ENCODE measurements at places on chromosomes 12 and 14.

DNA sequence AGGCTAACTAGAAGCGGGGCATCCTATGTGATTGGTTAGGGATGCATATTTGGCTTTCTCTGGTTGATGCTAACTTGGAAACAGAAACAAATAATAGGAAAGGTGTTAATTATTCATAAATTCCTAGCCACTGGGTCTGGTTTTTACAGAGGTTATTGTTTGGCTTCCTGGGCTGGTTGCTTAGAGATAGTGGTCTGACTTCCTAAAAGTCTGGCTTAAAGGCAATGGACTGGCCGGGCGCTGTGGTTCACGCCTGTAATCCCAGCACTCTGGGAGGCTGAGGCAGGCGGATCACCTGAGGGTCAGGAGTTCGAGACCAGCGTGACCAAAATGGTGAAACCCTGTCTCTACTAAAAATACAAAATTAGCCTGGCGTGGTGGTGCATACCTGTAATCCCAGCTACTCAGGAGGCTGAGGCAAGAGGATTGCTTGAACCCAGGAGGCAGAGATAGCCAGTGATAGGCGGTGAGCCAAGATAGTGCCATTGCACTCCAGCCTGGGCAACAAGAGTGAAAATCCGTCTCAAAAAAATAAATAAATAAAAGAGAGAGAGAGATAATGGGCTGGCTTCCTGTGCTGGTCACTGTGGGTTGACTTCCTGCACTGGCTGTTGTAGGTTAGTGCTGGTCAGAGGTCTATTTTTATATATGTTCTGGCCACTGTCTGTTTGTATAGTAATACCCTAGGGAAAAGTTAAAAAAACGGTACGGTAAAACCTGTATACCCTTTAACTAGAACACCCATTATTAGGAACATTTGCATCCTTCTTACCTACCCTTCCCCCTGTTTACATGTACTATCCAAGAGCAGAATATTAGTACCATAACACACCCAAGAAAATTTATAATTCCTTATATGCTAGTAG is 24.1 kb downstream of the OR6S1 start:
- DNase-seq: no peak

DNA sequence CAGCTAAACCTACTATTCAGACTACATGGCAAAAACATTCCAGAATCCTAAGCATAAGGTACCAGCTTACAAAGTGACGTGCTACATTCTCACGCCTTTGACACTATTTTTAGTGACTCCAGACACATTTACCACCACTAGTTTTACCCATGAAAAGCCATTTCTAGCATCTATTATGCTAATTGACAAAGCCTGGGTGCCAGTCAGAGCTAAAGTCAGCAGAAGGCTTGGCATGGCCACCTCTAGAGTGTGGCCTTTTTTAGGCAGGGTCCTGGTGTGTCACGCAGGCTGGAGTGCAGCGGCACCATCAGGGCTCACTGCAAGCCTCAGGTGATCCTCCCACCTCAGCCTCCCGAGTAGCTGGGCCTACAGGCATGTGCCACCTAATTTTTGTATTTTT is 75.7 kb downstream of the NT5DC3 start:
- DNase-seq: no peak

DNA sequence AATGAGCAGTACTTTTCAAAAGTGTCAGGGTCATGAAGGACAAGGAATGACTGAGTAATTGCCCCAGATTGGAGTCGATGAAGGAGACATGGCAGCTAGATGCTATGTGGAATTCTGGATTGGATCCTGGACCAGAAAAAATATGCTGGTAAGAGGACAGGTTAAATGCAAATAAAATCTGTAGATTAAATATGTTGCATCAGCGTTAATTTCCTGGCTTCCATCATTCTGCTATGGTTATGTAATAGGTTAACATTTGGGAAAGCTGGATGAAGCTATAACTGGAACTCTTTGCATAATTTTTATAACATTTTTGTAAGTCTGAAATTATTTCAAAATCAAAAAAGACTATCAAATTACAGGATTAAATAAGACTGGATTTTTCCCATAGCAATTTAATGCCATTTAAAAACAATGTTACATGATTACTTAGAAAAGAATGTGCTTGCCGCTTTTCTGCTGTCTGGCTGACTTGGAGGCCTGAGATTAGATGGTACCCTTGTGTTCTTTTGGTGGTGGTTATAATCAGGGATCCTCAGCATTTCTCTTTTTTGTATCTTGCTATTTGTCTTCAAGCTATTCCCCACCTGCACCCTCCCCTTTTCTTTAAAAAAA is 65.1 kb downstream of the FBXW8 start:
- DNase-seq: no peak

DNA sequence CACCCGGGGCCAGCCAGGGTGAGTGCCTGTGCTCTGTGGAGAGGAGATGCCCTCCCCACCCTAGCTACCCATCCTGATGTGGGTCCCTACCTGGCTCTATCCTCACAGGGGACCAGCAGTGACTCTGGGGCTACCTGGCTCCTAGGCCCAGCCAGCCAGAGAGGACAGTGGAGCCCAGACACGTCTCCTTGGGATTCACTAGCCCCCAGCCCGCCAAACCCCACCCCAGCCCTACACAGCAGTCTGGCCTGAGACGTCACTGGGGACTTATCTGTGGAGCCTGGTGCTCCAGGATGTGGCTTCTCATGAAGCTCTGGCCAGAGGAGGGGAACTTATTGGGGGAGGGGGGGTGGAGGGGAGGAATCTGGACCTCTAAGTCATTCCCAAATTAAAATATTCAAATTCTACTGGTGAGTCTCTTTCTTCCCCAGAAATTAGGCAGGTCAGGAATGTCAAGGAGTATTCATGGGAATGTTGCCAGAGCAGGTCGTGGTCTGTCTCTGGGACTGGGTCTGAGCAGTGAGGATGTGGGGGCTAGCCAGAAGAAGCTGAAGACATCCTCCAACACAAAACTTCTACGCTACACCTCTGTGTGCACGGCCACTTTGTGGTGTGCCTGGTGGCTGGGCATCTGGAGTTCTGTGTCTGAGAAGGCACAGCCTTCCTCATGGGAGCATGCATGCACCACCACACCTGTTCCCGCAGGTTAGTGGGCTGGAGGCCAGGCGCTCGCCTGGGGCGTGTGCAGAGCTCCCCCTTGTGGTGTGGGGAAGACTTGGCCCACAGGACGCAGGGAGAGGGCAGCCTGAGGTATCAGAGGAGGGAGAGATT is 2.7 kb downstream of the CMTM5 start:
- peak; percentile 58 for DNase-seq

- DNase-seq: no peak
These were observed 52.4 kb downstream of the ARL6IP4 start for GRCh38 chr12:123032736-123033391.

- DNase-seq: no peak
These were observed 47.8 kb upstream of the PDE3A start for GRCh38 chr12:20320552-20320951.

DNA sequence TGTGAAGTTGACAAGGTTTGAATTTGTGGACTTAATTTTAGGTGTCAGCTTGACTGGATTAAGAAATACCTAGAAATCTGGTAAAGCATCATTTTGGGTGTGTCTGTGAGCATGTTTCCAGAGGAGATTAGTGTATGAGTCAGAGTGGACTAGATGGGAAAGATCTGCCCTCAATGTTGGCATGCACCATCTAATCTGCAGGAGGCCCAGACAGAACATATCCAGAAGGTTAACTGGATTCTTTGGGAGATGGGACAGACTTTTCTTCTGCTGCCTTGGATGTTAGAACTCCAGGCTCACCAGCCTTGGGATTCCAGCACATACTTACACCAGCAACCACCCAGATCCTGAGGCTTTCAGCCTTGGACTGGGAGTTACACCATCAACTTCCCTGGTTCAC is 14.1 kb downstream of the SGPP1 start:
- no peak for DNase-seq

- no peak for DNase-seq
These were observed at the start of gene RNASE7 for GRCh38 chr14:21041676-21042433. Gene RNASE7 (plus strand): TSS chr14:21042362. CDS start chr14:21042993, 631 bp downstream.

DNA sequence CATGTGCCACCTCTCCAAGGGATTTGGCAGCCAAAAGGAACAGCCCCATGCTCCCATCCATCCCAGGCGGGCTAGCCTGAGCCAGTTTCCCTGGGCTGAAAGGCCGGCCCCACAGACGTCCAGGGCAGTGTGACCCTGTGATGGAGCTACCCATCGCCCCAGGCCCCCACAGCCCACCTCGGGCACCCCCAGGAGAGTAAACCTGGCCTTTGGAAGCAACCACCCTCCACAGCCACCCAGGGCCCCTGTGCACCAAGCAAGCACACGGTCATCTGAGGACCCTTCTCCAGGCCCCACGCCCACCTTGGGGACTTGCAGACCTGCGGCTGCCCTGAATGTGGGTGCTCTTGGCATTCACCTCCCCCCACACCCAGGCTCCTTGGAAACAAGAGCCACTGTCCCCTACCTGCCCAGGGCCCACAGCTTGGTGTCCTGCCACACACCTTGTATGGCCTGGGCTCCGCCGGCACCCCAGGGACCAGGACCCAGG is 8.4 kb downstream of the AHNAK2 start:
- DNase-seq: no peak

GRCh38 chr14:31965735-31966598 is 111.1 kb upstream of the ARHGAP5 start:
- DNase-seq: no peak

DNA sequence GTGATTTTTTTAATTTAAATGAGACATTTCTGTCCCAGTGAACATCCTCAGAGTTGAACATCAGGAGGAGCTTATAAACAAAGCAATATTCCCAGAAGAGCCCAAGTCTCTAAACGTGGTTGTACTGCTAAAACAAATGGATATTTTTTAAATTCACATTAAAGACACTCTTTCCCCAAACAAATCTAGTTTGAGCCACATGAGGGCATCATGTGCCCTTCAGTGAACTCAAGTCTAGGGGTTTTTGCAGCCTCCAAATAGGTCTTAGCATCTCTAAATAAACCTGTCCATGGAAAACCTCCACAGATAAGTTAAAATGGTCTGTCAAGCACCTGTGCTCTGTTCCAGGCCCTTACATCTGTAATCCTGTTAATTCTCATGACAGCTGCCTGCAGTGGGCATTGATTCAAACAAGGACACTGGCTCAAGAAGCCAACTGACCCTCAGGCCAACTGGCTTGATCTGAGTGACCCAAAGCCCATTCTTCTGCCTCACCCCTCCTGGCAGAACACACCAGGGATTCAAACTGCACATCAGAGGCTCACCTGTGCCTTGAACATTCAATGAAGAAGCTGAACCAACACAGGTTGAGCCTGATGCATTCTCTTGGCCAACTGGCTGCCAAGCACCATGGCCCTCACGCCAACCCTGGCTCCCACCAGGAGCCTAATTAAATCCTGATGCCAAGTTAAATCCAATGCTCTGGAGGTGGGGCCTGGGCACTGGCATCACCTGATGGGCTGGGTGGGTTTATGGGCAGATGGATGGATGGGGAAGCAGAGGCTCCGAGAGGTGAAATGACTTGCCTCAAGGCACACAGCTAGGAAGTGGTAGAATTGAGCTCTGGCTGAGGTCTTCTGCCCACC is 8.6 kb downstream of the ISCU start:
- no peak for DNase-seq

DNA sequence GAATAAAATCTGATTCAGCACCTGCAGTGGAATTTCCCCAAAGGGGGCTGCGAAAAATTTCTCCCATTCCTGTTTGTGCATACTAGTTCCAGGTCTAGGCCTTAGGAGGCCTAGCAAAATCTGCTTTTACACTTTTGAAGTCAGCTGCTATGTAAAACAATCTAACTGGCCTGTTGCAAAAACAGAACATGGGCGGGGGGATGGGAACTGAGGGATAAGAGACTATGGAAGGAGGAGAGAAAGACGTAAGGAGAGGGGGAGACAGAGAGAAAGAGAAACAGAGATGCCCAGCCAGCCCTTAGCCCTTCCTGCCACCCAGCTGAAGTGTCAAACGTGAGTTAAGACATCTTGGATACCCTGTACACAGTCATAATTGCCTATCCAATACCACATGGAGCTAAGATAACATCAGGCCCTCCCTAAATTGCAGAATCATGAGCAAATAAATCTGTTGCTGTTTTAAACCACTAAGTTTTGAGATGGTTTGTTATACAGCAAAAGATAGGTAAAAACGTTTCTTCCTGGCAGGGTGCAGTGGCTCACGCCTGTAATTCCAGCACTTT is 45.6 kb downstream of the SPTLC2 start:
- DNase-seq: no peak

DNA sequence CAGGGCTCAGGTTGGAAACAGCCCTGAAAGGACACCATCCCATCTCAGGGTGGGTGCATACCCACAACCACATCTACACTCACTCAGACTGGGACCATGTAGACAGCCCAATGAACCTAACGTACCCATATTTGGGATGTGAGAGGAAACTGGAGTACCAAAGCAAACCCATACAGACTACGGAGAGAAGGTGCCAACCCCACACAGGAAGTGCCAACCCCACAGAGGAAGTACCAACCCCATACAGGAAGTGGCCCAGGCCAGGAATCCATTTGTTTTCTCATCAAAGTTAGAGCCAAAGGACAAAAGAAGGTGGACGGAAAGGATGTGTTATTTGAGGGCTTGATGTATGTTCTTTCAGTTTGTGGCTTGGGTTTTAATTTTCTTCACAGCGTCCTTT is 19.5 kb upstream of the SPIC start:
- no peak for DNase-seq

- DNase-seq: no peak
These were observed 3.5 kb downstream of the ALX1 start for GRCh38 chr12:85283560-85283959.

DNA sequence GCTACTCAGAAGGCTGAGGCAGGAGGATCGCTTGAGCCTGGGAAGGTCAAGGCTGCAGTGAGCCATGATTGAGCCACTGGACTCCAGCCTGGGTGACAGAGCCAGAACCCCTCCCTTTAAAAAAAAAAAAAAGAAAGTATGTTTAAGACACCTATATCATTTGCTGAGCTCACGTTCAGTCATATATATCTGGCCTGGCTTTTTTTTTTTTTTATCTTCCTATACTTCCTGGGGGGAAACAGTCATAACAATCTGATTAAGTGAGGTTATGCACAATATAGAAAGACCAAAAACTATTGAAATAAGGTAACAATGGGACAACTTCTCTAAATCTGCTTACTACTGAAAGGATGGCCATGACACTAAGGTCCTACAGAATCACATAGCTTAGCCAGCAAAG is 9.4 kb upstream of the ARID2 start:
- no peak for DNase-seq

- DNase-seq: no peak
These were observed 174.7 kb downstream of the SLC2A13 start for GRCh38 chr12:39931231-39931630.

All from nephron progenitor cell (in vitro differentiated cells).